ENCODE measurements at places on chromosomes 1 and 21.

GRCh38 chr1:98364544-98364943 lies 297.0 kb upstream of the SNX7 start:
- no peak for DNase-seq

DNA sequence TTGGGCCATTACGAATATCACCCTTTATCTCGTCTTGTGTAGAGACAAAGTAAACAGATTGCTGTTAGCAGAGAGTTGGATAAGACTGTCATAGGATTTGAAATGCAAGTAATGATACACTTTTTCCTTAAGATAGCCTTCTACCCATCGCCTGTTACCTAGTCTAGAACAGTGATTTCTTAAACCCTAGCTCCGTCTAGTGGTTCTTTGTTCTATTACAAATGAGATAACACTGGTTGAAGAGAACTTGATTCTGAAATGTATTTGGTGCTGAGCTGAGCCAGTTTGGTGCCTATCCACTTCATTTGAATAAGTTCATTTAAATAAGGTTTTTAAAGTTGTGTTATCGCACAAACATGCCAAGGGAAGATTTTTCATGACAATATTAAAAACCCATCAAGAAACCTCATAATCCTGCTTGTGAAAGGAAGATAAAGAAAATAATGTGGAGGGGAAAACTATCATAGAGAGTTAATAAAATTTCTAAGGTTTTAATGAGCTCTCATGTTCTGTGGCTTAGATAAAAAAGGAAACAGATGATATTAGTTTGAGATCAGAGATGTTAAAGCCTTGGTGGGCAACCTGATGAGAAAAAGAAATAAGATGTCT lies 1.5 kb upstream of the KCNH1 start:
- peak; percentile 75 for DNase-seq

DNA sequence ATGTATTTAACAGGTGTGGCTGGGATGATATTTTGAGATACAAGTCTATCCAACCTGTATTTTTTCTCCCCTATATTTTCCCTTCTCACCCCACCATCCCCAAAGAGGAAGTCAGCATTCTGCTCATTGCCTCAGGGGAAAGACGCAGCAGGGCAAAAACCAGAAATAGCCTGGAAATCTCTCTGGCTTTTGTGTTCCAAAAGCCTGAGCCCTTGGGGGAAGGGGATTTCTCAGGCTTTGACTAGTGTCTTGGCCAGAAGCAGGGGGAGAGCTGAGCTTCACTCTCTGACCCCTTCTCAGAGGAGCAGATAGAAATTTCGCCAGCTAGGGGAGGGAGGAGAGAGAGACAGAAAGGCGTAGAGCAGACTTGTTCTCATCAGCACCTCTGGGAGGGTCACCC lies 244.7 kb downstream of the RRAGC start:
- DNase-seq: no peak

DNA sequence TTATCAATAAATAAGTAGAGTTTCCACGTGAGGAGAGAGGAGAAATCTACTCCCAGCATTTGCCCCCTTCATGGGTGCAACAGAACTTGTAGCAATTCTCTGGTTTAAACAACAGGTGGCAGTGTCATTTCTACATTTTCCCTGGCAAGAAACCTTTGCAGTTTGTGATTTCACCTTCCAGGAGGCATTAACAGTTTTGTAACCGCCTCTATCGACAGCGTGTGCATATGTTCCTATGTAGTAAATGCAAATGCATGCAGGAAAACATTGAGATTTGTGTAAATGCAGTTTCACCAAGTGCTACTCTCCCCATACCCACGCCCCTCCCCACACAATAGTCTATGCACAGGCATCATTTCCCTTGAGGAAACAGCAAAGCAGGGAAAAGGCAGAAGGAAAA lies 494.7 kb downstream of the SMYD3 start:
- peak; percentile 32 for DNase-seq

DNA sequence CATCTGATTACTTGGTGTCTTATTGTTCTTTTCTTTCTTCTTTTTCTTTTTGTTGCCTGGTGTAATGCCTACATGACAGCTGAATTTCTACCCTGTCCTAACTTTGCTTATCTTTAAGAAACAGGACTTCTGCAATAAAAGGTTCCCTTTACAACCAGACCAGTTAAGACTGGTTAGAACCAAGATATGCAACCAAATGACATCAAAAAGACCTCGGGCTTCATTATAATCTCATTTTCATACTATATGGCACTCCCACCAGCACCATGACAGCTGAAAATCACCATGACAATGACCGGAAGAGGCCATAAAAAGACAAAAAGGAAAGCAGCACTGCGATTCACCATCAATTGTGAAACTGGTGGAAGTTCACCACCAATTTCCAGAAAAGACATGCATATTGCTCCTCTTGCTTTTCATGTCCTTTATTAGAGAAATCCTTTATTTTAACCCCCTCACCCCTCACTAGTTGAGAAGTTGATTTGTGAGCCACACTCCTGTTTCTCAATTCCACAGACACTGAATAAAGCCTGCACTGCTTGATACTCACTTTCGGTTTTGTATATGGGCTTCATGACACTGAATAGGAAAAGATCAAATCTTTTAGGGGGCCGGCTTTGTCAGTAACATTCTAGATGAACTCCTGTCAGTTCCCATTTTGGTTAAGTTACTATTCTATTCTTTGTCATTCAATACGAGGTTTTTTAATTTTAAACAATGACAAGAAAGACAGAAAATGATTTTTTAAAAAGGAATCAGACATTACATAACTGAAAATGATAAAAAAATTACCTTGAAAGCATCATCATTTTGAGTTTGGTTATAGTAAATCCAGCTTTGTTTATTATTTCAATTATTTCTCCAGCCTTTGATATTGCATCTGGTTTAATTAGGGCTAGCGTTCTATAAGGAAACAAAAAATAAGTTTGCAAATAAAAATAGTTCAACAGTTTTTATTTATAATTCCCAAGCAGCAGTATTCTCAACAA lies 58.1 kb downstream of the NME7 start:
- peak; percentile 6 for DNase-seq

DNA sequence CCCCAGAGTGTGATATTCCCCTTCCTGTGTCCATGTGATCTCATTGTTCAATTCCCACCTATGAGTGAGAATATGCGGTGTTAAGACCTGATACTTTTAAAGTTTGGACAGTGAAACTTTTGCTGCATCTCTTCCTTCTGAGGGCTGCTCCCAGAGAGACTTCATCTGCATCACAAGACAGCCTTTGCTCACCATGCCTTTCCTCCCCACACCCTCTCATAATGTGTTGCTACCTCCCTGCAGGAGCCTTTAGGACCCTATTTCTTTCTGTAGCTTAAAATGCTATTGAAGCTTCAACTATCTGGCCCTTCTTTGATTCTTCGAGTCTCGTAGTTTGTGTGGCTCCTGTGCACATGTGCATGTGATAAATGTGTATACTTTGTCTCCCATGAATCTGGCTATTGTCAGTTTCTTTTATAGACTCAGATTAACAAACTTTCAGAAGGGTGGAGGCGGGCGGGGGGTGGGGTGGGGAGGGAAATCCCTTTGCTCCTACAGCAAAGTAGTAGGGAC lies 23.7 kb downstream of the LEPR start:
- DNase-seq: no peak

DNA sequence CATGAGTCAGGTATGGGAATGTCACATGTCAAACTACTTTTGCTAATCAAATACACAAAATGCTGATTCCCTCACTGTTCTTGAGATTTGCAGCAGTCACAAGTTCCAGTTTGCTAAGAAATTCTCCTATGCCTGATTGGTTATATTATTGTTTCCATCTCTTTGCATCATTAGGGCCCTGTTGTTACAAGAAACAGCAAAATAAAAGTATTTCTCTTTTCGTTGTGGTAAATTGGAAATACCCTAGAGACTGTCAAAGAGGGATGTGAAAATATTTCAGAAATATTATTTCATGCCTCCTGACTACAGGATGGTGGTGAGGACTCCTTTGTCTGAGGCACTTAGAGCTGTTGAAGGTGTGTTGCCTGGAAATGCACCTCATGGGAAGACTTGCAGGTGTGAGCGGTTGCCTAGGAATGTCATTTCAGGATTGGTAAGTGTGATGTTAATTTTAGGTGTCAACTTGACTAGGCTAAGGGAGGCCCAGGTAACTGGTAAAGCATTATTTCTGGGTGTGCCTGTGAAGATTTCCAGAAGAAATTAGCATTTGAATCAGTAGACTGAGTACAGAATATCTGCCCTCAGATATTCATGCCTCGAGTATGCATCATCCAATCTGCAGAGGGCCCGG lies 117.4 kb downstream of the ROR1 start:
- DNase-seq: no peak

GRCh38 chr1:16921391-16922185 lies at the start of gene CROCC:
TSS of gene CROCC (plus strand) at chr1:16921931. CDS start at chr1:16922019, 88 bp downstream.
- DNase-seq: no peak

- DNase-seq: no peak
Observed at GRCh38 chr1:23599125-23599524, 39.8 kb upstream of the ID3 start.

DNA sequence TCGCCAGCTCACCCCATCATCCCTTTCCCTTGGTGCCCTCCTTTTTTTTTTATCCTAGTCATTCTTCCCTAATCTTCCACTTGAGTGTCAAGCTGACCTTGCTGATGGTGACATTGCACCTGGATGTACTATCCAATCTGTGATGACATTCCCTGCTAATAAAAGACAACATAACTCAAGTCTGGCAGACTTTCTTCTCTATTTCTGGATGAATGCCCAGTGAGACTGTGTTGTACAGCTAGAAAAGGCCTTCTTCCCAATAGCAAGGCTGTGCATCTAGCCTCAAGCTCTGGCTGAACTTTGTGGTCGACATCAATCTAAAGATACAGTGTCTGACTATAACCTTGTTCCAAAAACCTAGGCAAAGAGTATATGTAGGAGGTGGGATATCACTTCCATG lies 6.4 kb downstream of the IL24 start:
- no peak for DNase-seq

GRCh38 chr1:206742719-206743383 lies 27.7 kb upstream of the IL19 start:
- no peak for DNase-seq

DNA sequence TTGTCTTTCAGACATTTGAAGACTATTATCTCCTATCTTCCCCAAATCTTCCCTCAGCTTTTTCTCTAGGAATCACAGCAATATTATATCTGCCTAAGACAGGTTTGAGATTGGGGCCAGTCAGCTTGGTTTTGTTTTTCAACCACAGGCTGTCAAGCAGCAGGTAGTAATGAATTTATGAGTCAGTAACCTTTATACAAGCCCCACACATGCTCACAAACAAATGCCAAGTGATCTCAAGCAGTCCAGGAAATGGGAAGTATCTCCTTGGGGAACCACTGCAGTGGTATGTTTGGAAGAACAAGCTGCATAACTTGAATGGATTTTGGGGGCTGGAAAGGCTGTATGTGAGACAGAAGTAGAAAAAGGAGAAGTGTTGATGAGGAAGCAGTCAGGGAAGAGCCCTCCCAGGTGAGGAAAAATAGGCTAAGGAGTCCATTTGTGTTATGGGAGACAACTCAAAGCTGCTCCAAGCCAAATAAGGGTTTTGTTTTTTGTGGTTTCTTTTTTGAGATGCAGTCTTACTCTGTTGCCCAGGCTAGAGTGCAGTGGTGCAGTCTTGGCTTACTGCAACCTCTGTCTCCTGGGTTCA lies 2.1 kb downstream of the DHDDS start:
- no peak for DNase-seq

DNA sequence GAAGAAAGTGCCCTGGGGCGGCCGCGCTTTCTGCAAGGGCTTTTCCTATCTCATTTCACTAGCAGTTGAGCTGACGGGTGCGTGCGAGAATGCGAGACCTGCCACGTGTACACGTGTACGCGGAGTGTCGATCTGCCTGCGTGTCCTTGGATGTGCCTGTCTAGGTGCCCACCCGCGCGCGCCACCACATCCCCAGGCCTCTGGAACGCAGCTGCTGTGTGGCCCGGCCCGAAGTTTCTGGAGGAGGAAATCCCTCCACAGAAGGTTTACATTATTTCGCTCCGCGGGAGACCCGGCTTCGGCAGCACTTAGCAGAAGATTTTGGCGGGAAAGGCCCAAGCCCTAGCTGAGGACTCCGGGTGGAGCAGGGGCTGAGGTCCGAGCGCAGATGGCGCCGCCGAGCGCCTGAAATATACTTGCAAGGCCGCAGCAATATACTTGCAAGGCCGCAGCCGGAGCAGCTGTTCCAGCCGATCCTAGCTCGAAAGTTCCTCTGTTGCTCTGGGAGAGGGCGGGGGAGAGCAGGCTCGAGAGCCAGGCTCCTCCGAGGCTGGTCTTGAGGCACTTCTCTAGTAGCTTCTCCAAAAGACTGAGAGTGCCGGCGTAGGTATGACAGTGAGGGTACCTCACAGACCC lies 3.9 kb downstream of the TBX15 start:
- no peak for DNase-seq

- DNase-seq: no peak
Observed at GRCh38 chr21:44531606-44532564, 8.1 kb downstream of the KRTAP10-1 start.

- DNase-seq: peak; percentile 13
Observed at GRCh38 chr1:23449958-23450357, 25.4 kb upstream of the TCEA3 start.

GRCh38 chr21:37878946-37879660 lies 37.2 kb downstream of the KCNJ6 start:
- DNase-seq: no peak

DNA sequence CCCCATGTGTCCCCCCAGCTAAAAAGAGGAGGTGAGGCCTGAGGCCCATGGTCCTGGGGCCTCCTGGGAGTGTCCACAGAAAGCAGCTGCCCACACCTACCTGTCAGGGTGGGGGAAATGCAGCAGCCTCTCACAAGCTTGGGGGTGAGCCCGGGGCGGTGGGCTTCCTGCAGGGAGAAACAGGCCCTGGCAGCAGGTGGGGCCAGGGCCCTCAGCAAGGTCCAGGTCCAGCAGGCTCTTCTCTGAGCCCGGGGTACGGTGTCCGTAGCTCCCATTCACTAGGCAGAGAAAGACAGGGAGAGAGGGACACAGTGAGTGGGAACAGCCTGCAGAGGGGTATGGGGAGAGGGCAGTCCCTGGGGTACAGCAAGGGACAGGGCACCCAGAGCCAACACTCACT lies 139.0 kb downstream of the GLIS1 start:
- no peak for DNase-seq

DNA sequence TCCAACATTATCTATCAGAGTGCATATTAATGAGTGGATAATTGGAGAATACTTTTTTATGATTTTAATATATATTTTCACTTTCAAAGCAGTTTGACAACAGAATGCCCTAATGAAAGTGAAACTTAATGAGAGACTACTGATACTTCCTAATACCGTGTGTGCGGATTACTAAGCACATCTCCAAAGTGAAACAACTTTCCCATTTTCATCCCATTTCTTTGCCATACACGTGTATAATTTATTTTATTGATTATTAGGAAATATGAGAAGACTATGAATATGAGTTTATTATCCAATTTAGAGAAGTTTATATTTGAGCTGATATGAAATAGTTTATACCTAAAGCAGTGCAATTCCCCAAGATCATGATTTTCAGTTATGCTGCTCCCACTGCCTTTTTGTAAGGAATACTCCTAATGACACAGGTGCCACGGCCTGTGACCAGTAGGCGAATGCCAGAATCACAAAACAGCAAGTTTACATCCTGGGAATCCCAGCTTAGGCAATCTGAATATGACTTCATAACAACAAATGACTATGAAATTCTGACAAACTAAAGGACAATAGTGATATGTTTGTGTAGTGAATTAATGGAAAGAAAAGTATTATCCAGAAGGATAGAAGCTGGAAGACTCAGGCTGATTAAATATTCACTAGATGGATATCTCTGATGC lies 202.9 kb downstream of the NCAM2 start:
- no peak for DNase-seq

- DNase-seq: peak; percentile 70
Observed at GRCh38 chr1:36553591-36554322, 71.0 kb upstream of the CSF3R start.

GRCh38 chr1:165456861-165457260 lies 11.9 kb upstream of the RXRG start:
- DNase-seq: no peak

GRCh38 chr1:180594723-180595122 lies 36.0 kb downstream of the OVAAL start:
- no peak for DNase-seq
